AG09319 (cell line): ENCODE measurements at places on chromosomes 5 and 9.

DNA sequence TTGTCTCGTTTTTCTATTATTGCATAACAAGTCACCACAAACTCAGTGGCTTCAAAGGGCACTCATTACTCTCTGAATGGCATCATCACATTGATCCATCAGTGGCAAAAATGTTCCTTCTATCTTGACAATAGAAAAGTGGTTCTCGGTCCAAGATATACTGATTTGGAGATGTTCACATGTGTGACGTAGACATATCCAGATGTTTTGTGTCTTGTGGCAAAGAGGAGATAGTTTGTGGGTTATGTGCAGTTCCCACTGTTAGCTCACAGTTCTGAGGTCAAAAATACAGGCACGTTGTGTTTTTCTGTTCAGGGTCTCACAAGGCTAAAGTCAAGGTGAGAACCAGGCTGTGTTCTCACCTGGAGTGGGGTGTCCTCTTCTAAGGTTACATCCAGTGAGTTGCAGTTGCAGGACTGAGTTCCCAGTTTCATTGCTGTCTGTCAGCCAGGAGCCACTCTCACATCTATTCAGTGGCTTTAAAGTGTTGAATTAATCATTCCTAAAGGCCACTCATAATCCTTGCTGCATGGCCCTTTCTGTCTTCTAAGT is 55.3 kb downstream of the GAS1 start:
- no peak for DNase-seq

GRCh38 chr9:127500399-127500798 is 49.1 kb downstream of the LRSAM1 start:
- DNase-seq = no peak

DNA sequence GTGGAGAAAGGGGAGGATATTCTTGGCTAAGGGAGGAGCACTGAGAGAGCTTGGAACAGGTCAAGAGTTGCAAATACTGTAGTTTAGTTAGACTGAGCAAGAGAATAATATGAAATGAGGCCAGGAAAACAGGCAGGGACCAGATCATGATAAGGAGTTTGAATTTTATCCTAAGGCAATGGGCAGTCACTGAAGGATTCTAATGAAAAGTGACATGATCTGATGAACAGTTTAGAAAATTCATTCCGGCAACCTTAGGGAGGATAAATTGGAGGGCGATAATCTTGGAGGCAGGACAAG is 276.1 kb downstream of the PLK2 start:
- DNase-seq = no peak

DNA sequence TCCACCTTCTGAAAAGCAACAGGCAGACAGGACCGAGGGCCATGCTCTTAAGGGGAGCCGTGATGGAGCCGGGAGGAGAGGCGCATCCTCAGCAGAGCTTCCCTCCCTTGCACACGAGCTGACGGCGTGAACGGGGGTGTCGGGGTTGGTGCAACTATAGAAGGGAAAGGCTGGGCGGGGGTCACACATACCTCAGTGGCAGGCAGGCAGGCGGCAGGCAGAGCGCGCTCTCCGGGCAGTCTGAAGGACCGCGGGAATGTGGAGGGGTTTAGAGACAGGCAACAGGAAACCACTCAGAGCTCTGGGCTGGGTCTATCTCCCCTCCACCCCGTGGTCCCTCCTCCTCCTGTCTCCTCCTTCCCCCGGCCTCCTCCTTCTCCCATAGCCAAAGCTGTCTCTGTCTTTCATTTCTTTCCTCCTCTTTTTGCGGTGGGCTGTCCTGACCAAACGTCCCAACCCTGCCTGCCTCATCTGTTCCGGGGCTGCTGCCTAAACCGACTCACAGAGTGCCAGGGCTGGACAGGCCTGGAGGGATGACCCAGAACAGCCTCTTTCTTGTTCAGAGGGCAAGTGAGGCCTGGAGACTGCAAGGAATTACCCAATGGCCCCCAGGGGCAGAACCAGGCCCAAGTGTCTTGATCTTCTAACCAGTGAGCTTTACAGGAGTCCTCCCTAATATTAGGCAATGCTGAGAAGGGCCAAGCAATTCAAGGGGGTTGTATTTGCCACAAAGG is at the start of gene SPARC:
SPARC (minus strand) TSS at position 242 of the 734 bp plus-strand sequence. CDS start 10,727 bp downstream, outside the sequence.
- DNase-seq = peak; percentile 95

DNA sequence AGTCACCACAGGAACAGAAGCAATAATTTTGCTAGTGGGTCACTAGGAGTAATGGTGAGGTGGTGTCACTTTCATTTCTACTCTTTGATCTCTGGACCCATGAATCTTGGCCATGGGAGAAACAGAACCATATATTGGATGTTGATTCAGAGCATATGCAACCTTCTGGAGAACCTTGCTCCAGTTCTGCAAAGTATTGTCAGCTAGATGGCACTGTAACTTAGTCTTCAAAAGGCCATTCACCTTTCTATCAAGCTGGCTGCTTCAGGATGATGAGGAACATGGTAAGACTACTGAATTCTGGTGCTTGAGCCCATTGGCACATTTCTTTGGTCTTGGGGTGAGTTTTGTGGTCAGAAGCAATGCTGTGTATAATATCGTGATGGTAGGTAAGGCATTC is 129.1 kb upstream of the FBN2 start:
- DNase-seq = no peak

DNA sequence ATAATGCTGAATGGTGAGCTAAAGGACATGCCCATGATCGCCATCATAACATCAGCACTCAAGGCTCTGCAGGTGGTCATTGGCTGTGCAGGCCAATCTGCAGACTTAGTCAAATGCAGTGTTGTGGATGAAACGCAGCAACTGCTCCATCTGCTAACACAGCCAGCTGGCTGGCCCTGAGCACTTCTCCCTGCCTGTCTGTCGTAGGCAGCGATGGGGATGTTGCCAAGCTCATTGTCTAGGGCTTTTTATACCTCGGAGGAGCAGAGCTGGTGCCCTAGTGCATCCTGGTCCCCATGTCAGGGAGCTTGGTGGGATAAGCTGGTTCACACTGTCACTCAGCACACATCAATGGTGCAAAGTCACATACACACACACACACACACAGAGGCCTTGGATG is 189.4 kb downstream of the TENT4A start:
- DNase-seq = no peak
